ENCODE measurements at places on chromosomes 12 and 14.

GRCh38 chr14:86933460-86933859 is 1059.5 kb downstream of the GALC start:
- DNase-seq = no peak

DNA sequence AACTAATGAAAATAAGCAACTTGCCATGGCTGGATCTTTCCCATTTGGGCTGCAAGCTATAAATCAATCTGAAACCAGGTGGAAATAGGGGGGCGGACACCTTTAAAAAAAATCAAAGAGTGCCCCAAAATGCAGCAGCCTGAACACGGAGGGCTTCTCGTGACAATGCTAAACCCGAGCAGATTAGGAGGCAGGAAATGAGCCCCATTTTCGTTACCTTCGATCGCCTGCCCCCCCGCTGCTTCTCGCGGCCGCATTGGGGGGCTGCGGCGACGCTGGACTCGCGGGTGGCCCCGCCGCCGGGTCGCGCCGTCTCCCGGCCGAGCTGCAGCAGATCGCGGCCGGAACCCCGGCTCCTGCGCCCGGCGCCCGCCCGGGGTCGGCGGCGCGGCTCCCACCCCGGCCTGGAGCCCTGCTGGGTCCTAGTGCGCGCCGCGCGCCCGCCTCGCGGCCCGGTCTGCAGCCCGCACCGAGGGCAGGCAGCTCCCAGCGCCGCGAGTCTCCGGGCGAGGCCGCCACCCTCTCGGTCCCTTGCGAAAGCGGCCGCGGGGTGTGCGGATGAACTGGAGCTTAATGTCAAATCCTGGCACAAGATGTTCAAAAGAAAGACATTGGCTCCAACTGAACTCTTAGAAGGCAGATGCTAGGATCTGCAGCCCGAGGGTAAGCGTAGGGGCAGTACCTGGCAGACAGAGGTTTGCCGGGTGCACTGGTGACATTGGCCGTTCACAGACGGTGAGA is 201.9 kb upstream of the FOXN3 start:
- DNase-seq = no peak

GRCh38 chr12:1702713-1703112 is 11.8 kb downstream of the ADIPOR2 start:
- DNase-seq = no peak

DNA sequence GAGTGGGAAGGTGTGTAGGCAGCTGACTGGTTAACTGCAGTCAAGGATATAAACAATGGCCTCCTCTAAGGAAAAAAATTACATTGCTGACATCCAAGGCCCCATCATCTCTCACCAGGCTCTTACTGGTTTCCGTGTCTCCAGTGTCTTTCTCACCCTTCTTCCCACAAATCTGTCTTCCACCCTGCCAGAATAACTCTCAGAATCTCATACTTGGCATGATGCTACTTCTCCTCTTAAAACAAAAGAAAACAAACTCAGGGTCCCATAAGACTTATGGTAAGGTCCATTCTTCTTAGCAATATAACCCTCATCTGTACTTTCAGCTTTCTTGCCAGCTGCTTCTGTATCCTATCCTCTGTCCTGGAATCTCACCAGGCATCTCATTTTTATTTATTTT is 68.9 kb downstream of the SUSD6 start:
- no peak for DNase-seq

- DNase-seq = no peak
These were observed 4.4 kb downstream of the XRCC3 start for GRCh38 chr14:103710771-103711377.

GRCh38 chr14:34794941-34795340 is 80.2 kb downstream of the BAZ1A start:
- DNase-seq = no peak

GRCh38 chr14:65095633-65096205 is 6.6 kb downstream of the MAX start:
- DNase-seq = no peak
